Stimulated activated CD8-positive, alpha-beta memory T cell treated with anti-CD3 and anti-CD28 coated beads, Interleukin-15, amount 100 ng/mL, for 24 hours (primary cell): ENCODE measurements at places on chromosomes 2 and 18.

GRCh38 chr2:192153561-192153960 lies 41.2 kb downstream of the TMEFF2 start:
- no peak for DNase-seq

DNA sequence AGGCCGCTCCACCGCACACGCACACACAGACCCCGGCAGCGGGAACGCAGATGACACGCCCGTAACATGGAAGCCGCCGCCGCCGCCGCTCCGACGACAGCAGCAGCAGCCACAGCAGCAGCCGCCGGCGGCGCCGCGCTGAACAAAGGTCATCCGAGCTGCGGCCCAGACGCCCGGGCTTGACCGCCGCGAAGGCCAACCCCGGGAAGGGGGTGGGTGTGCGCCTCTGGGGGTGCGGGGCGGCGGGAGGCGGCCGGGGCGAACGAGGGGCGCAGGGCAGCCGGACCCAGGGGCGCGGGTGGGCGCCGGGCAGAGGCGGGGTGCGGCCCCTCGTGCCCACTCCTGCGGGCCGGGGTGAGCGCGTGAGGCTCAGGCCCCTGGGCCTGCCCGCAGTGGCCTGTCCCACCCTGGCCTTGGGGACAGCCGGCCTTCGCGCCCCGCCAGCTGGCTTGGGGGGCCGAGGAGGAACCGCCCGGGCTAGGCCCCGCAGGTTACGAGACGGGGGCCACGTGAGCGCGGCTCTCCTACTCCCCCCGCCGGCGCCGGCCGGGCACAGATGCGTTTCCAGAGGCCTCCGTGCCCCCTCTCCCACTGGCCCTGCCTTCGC lies 1.0 kb upstream of the ZNF532 start:
- no peak for DNase-seq

DNA sequence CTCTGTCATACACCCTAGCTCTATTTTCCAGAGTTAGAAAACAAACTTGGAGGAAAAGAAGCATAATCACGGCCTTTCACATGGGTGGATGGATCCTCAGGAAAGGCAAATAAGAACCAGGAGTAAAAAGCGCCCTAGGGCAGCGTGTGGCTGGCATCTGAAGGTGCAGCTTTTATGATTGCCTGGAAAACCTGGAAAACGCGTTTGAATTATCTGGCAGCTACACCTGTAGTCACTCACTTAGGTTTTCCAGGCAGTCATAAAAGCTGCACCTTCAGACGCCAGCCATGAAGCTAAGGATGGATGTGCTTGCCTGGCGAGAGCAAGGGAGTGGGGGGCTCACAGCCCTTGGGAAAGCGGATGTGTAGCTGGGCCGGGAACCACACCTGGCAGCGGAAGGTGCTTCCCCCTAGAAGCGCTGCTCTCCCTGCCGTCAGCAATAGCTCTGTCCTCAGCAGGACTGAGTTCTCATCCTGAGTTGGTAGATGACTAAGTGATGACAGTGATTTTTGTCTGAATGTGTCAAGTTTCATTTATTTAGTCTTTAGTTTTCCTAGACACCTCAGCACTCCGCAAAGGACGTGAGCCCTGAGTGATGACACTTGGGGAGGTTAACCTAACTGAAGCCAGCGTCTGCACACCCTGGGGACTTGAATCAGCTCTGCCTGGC lies 82.0 kb downstream of the DCDC2C start:
- no peak for DNase-seq

DNA sequence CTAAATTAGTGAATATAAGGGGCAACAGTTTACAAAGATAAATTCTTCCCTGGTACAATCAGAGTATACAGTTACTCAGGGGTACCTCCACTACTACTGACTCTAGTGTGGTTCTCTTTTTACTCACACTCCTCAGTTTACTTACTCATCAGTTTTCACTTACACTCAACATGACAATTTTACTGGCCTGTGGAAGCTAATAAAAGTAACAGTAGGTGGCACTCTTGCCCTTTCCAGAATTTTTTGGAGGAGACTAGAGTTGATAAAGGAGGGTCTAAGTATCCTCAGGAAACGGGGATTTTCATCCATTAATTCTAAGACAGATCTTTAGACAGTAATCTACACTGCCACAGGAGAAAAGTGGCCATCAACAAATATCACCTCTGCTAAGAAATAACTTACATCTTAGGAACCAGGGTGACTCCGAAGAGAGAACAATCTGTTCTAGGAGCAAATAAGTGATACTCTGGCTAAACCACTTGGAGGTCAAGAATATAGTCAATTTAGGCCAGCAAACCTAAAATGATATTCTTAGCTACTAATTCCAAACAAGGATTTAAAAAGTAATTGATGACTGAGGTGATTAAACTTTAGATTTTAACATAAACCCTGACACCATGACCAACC lies 61.3 kb downstream of the ATL2 start:
- DNase-seq = no peak

- DNase-seq = no peak
These were observed 27.7 kb downstream of the TSN start for GRCh38 chr2:121783180-121783579.

DNA sequence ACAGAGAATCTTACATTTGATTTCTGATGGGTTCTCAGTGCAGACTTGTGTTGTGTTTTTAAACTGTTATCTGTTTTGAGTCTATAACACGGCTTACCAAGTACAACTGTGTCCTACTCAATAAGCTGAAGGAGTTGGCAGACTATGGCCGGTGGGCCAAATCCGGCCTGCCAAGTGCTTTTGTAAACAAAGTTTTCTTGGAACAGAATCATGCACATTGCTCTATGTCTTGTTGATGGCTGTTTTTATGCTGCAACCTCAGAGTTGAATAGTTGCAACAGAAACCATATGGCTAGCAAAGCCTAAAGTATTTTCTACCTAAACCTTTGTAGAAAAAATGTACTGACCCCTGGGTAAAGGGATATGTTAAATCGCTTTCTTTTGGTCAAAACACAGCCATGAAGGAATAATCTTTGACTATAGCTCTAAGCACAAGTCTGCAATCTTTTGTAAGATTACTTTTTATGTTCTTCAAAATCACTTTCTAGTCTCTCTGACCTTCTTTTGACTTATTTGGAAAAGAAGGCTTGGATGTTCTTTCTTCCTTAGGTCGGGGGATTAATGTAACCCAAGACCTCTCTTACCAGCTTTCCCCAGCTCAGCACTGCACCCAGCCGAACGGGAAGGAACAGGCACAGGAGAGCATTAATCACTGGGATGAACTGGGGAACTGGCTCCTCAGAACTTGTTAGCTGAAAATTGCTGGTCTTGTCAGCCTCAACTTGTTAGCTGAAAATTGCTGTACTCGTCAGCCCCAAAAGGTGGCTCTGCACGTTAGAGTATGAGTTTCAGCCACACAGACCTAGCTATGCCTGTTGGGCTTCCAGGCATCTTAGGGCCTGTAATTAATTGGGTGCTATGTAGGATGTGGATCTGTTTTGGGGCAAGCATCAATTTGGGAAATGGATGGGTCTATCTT lies 75.4 kb downstream of the CD8B2 start:
- no peak for DNase-seq

DNA sequence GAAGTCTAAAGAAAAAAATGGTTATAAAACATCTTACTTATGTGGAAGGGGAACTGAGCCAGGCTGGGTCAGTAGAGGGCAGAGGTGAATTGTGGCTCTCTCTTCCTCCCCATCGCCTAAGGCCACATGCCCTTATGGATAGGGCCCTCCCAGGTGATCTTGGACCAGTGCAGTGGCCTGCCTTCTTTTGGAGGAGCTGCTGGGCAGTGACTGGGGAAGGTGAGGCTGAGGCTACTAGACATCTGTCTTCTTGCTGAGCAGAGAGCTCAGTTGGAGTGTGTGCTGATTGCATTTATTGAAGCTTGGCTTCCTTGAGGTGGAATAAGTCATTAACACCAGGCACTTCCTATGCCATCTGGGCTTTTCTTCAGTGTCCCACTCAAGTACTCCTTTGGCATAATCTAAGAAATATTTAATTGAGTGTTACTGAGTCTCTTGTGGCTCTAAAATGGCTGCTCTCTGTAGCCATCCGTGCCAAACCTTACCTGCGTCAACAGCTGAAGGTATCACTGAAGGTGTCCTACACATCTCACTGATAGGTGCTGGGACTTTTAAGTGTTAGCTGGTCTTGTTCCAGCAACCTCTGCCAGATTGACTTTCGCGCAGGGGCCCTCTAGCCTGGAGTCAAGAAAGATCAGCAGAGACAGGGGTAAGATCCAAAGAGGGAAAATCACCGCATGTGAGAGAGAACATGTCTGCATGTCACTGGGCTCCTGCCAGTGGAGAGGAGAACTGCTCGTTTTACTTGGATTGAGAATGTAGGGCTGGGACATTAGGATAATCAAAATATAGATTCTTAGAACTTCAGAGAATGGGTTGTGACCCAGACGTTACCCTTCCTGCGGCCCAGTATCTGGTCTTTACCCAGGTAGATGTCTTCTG lies 256.1 kb downstream of the LTBP1 start:
- DNase-seq = no peak

- DNase-seq = no peak
These were observed 100.3 kb downstream of the FEZ2 start for GRCh38 chr2:36497570-36498163.

DNA sequence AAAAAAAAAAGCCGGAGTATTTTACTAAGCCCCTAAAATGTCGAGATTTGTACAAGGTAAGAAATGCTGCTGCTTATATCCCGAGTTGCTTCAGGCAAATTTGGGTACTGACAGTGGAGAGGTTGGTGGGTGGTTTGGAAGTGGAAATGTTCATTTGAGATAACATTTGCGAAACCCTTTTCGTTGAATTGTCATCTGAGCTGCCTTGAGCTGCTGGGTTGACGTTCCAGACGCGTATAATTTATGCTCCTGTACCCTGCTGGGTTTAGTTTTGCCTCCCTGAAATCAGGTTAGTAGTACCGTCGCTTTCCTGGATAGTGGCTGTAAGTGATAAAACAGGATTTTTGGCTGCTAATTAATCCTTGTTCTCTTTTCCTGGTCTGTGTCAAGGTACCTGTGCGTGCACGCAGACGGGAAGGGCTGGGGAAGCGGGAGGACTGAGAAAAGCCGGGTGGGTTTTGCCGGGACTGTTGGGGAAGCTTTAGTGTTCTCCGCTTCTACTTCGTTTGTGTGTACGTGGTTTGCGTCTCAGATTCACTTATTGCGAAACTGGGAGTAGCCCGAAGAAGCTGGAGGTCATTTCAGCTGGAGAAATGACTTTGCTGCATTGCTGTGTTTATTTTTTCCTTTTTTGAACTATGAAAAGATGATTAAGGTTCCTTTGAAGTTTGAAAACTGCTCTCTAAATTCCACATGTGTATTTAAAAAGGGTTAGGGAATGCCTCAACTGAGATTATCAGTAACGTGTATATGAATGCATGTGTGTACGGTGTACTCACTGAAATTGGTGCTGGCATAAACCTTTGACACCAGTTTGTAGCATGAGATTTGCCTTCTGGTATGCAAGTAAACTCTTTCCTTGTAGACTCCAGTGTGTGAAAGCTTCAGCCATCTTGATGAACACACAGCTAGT lies 709 bp downstream of the UGP2 start:
- no peak for DNase-seq

DNA sequence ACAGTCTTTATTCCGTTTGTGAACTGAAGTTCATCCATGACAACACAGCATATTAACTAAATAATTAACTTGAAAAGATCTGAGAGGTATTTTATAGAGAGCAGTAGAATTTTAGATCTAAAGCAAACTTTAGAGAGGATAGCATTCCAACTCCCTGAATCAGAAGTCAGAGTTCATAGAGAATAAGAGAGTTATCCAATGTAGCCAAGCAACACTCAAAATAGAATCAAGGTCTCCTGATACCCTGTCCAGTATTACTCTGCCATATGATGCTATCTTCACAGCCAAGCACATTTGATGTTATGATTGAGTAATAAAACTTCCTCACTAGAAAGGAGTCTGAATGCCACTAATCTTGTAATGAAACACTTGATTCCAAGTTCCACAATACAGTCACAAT lies 55.5 kb downstream of the RIT2 start:
- no peak for DNase-seq

DNA sequence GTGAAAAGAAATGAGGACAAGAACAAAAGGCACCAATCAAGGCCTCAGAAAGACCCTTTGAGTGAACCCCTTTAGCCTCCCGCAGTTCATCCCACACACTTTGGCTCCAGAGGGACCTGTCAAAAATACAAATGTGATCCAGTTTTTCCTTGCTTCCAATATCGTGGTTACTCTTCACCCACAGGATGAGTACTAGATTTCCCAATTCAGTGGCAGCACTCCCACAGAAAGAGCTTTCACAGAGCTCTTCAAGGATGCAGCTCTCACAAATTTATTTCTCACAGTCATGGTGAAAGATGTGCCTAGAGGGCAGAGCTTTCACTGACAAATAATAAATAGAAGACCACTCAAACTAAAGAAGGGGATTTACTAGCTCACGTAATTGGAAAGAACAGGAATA lies 3.0 kb upstream of the GFPT1 start:
- DNase-seq = no peak

DNA sequence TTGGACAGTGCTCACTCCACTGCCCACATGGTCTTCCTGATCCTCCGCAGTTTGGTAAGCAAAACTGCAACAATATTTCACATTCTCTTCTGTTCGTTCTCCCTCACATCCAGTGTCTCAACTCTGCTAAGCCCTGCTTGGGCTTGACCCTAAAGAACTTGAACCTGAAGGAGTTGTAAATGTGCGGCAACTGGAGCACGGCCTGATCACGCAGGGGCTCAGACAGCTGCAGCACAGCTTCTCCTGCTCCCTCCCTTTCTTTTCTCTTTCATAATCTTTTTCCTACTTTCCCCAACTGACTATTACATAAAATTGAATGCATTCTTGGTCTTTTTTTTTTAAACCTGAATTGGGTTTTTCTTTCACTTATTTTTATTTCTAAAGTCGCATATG lies 10.2 kb downstream of the CYRIA start:
- no peak for DNase-seq

- DNase-seq = no peak
These were observed 1280.5 kb upstream of the ZEB2 start for GRCh38 chr2:145800151-145801091.

DNA sequence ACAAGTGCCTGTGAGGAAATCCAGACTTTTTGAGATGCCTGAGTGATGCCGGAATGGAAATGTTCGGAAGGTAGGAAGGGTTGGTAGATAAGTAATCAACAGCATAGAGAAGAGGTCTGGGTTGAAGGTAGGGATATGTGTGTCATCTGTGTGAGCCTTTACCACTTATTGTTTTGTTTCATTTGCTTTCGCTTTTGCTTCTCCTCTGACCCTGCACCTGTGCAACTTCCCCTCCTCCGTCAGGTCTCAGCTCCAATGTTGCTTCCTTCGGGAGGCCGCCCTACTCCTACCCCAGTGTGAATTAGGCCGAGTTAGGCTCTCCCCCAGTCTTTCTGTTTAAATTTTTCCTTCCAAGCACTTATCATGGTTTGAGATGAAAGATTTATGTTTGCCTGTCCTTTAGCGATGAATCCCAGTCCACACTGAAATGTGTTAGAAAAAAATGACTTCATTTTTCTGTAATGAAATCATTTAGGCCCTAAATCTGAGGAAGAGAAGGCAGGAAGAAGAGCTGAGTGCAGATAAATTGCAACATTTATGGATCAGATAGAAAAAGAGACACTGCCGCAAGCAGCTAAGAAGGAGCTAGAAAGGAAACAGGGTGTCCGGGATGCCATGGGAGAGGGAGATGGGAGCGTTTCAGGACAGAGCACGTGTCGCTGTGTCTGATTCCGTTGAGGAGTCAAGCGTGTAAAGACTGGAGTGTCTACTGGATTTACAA lies 139.6 kb upstream of the PELI1 start:
- DNase-seq = no peak
